ENCODE measurements at places on chromosomes 16 and 17. TPM values are rescaled to one million over a fixed set of nuclear protein-coding genes. Genes with fewer than 3 reads are reported as not detected.

Gene ENPP7
- not detected for total RNA-seq

Gene CBX2
- total RNA-seq: 95.4 TPM

Gene DPEP1
- 0.41 TPM for total RNA-seq

Gene CES1
- 0.58 TPM for total RNA-seq

Gene CCL3
- not detected for total RNA-seq

Gene PPY
- total RNA-seq: not detected

Gene CPHXL2
- total RNA-seq: not detected

Gene HOXB5
- 2.3 TPM for total RNA-seq

GRCh38 chr17:82816358-82816757, 23.5 kb downstream of the ZNF750 start:
- no peaks in the 10 kb centered on the region for H3K4me1 ChIP-seq
- no peak overlapping the region for H3K4me3 ChIP-seq
- peaks cover 42% of the 10 kb centered on the region for H3K36me3 ChIP-seq
- no peak for DNase-seq

DNA sequence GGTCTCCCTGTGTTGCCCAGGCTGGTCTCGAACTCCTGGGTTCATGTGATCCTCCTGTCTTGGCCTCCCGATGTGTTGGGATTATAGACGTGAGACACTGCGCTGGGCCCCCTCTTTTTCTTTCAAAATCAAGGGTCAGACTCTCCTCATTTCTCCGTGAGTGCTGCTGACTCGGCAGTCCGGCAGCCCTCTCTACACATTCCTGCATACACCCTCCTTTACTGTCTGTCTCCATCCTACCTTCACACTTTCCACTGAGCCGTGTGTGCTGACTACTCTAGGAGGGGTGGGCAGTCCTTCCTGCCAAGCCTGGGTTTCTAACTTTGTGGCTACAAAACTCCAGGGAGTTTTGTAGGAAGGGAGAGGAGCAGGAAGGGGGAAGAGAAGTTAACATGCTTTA, 195.2 kb downstream of the PARN start:
- no peak overlapping the region for H3K4me3 ChIP-seq
- H3K36me3 ChIP-seq: peaks cover 11% of the 10 kb centered on the region
- H3K27me3 ChIP-seq: no peaks in the 10 kb centered on the region
- peak overlapping the region; percentile 78 for H3K27ac ChIP-seq

- H3K27me3 ChIP-seq: peaks cover 22% of the 10 kb centered on the region
- H3K36me3 ChIP-seq: no peaks in the 10 kb centered on the region
- peaks cover 9% of the 10 kb centered on the region for H3K4me1 ChIP-seq
- no peak for DNase-seq
- H3K27ac ChIP-seq: no peak overlapping the region
- no peak overlapping the region for H3K4me3 ChIP-seq
Measured at GRCh38 chr17:42167807-42168206, 13.0 kb upstream of the RAB5C start.

DNA sequence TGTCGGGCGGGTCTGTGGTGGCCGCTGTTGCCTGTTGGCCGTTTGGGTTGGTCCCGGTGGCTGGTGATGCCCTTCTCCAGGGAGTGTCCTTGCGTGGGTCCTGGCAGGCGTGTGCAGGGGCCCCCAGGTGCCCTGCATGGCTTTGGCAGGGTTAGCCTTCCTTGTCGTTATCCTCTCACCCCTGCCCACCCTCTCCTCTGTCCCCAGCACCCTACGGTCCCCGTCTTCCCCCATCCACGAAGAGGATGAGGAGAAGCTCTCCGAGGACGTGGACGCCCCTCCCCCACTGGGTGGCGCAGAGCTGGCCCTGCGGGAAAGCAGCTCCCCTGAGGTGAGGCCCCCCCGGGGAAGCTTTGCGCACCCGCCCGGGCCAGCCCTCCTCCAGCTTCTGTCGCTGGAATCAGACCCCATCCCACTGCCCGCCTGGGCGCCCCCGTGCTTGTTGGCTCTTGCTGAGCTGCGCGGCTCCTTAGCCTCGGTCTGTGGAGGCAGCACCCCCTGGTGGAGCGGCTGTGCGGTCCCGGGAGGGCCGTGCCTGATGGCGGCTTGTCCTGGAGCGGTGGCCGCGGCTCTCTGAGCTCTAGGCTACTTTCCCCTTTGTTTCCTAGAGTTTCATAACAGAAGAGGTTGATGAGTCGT, 10.6 kb upstream of the NUDT16L1 start:
- H3K27me3 ChIP-seq: no peaks in the 10 kb centered on the region
- H3K36me3 ChIP-seq: no peaks in the 10 kb centered on the region
- no peak overlapping the region for H3K27ac ChIP-seq
- DNase-seq: peak; percentile 48
- H3K4me1 ChIP-seq: no peaks in the 10 kb centered on the region
- H3K4me3 ChIP-seq: no peak overlapping the region

- H3K27me3 ChIP-seq: no peaks in the 10 kb centered on the region
- peaks cover 3% of the 10 kb centered on the region for H3K4me1 ChIP-seq
- no peak overlapping the region for H3K27ac ChIP-seq
Measured at GRCh38 chr17:51083981-51084380, 36.7 kb downstream of the SPAG9 start.

- H3K27ac ChIP-seq: no peak overlapping the region
- H3K27me3 ChIP-seq: peaks cover 79% of the 10 kb centered on the region
- H3K4me1 ChIP-seq: peaks cover 14% of the 10 kb centered on the region
- no peaks in the 10 kb centered on the region for H3K36me3 ChIP-seq
- DNase-seq: no peak
Measured at GRCh38 chr17:2854143-2855055, 58.2 kb downstream of the RAP1GAP2 start.

DNA sequence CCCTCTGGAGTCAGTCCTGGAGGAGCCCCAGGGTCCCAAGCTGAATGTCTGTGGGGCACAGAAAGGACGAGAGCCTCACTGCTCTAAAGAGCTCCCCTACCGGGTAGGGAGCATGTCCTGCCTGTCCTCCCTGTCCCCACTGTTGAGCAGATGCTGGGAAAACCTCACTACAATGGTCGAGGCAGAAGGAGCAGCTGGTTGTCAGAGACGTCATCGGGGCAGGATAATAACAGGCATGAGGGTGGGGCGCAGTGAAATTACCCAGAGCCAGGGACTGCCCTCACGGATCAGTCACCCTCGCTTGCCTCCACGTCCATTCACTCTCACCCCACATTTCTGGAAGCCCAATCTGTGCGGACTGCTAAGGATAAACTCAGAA, 538 bp downstream of the TM4SF5 start:
- no peaks in the 10 kb centered on the region for H3K36me3 ChIP-seq
- DNase-seq: no peak
- H3K4me3 ChIP-seq: no peak overlapping the region
- H3K27ac ChIP-seq: no peak overlapping the region

GRCh38 chr17:41627316-41628072, 3.1 kb upstream of the KRT17 start:
- no peaks in the 10 kb centered on the region for H3K4me1 ChIP-seq
- DNase-seq: no peak
- no peaks in the 10 kb centered on the region for H3K36me3 ChIP-seq
- no peaks in the 10 kb centered on the region for H3K27me3 ChIP-seq
- peak overlapping the region; percentile 76 for H3K27ac ChIP-seq
- no peak overlapping the region for H3K4me3 ChIP-seq

- H3K4me3 ChIP-seq: no peak overlapping the region
- H3K27me3 ChIP-seq: no peaks in the 10 kb centered on the region
- DNase-seq: no peak
- peaks cover 5% of the 10 kb centered on the region for H3K4me1 ChIP-seq
- H3K36me3 ChIP-seq: peaks cover 20% of the 10 kb centered on the region
Measured at GRCh38 chr17:28616281-28616680, 2.3 kb upstream of the RSKR start.

GRCh38 chr16:86942151-86943051, 364.1 kb downstream of the FOXL1 start:
- H3K36me3 ChIP-seq: peaks cover 4% of the 10 kb centered on the region
- H3K4me3 ChIP-seq: no peak overlapping the region
- H3K27ac ChIP-seq: peak overlapping the region; percentile 7
- H3K27me3 ChIP-seq: no peaks in the 10 kb centered on the region
- DNase-seq: no peak

GRCh38 chr17:70901870-70902269, 732.5 kb downstream of the KCNJ2 start:
- H3K4me1 ChIP-seq: peaks cover 29% of the 10 kb centered on the region
- no peak overlapping the region for H3K27ac ChIP-seq
- peaks cover 20% of the 10 kb centered on the region for H3K36me3 ChIP-seq

DNA sequence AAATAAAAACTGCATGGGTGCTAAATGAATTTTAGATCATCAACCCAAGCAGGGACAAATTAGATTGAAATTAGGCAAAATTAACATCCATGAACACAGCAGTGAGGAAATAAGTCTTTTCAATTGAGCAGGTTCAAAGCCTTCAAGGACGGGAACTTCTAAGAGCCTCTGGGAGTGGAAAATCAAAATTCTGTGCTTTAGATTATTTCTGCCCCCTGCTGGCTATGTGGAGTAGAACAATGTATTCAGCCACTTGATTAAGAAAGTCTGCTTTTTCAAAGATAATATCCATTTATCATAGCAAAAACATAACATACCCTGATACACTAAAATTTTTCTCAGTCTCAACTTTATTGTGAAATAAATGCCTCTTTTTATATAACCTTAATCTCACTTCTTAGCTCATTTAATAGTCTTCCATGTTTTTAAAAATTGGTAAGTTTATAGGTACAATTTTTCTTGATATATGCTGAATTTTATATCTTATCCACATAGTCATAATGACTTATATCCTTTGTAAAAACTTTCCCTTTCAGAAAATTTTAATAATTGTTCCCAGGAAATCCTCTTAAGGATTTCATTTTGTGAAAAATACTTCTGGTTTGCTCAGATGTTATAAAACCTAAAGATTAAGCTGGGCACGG, 28.1 kb upstream of the NOL11 start:
- H3K4me1 ChIP-seq: peaks cover 4% of the 10 kb centered on the region
- H3K27ac ChIP-seq: no peak overlapping the region
- H3K27me3 ChIP-seq: no peaks in the 10 kb centered on the region
- peak; percentile 62 for DNase-seq
- peaks cover 2% of the 10 kb centered on the region for H3K36me3 ChIP-seq

DNA sequence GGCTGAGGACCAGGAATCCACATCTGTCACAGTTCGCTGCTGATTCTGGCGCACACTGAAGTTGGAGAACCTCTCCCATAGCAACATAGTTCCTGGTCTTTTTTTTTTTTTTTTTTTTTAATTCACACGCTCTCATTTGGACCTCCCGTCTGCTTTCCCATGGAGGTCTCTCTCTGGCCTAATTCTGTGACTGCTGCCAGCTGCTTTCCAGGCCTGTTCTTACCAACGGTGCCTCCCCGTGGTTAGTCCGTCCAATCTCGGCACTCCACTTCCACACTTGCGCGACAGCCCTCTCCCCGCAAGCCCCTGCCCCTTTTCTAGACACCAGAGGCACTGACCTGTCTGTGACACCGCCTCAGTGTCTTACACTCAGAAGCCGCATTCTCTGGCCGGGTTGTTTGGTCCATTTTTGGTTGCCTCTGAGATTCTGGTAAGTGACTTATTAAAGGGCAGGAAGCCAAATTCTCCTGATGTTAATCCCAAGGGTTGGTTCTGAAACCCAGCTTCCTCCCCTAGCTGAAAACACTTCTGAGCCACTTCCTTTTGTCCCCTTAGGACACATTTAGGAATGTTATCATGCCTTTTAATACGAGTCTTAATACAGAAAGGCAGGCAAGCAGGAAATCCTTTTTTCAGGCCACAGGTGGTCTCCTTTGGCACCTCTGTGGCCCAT, 1.1 kb upstream of the AKTIP start:
- peak overlapping the region; percentile 97 for H3K4me3 ChIP-seq
- H3K36me3 ChIP-seq: no peaks in the 10 kb centered on the region
- H3K27ac ChIP-seq: peak overlapping the region; percentile 94
- H3K4me1 ChIP-seq: peaks cover 35% of the 10 kb centered on the region
- DNase-seq: peak; percentile 14

- peak overlapping the region; percentile 97 for H3K27ac ChIP-seq
- H3K4me3 ChIP-seq: peak overlapping the region; percentile 100
- H3K36me3 ChIP-seq: peaks cover 22% of the 10 kb centered on the region
- no peaks in the 10 kb centered on the region for H3K27me3 ChIP-seq
- peaks cover 16% of the 10 kb centered on the region for H3K4me1 ChIP-seq
Measured at GRCh38 chr16:3444032-3444388, 530 bp downstream of the NAA60 start.

- no peaks in the 10 kb centered on the region for H3K36me3 ChIP-seq
- no peak for DNase-seq
- H3K27me3 ChIP-seq: peaks cover 68% of the 10 kb centered on the region
- no peaks in the 10 kb centered on the region for H3K4me1 ChIP-seq
- H3K4me3 ChIP-seq: no peak overlapping the region
Measured at GRCh38 chr16:20302389-20302788, 24.9 kb downstream of the GP2 start.

DNA sequence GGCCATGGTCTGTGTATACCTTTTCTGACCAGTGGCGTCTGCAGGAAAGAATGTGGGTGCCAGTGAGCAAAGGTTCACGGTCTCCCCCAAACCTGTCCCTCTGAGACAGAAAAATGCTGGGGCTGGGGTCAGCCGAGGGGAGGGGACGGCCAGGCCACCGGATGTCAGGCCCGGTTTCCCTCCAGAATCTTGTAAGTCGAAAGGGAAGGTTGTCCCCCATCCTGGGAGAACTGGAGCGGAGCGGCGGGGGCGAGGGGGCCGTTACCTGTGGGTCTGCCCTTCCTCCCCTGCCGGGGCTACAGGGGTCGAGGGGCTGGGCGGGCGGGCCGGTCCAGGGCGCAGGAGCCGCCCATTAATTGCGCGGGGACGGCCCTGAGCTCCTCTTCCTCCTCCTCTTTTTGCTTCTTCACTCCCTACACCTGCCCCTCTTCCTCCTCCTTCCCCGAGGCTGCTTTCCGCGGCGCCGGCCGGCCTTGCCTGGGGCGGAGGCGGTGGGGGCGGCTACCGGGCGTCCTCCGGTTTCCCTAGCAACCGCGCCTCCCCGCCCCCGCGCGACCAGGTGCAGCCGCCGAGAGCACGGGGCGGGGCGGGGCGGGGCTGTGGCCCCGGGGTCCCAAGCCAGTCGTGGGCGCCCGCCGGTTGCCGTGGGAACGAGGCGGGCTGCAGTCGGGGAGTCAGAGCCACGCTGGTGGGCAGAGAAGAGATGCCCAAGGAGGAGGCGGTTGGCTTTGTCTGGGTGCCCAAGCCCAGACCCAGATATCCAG, at the start of gene MARCHF10:
MARCHF10 (minus strand) TSS at position 503 of the 764 bp plus-strand sequence. CDS start 6,579 bp downstream, outside the sequence.
- no peak within 1 kb of the TSS for H3K27ac ChIP-seq
- peaks cover 4% of the 10 kb centered on the region for H3K27me3 ChIP-seq
- DNase-seq: no peak
- peak within 1 kb of the TSS; percentile 65 for H3K4me3 ChIP-seq

- peak; percentile 28 for DNase-seq
- H3K4me1 ChIP-seq: peaks cover 35% of the 10 kb centered on the region
- no peak overlapping the region for H3K27ac ChIP-seq
- H3K36me3 ChIP-seq: no peaks in the 10 kb centered on the region
Measured at GRCh38 chr17:1907909-1908698, 78.3 kb downstream of the RPA1 start.

- H3K4me3 ChIP-seq: no peak overlapping the region
- no peak overlapping the region for H3K27ac ChIP-seq
- no peaks in the 10 kb centered on the region for H3K36me3 ChIP-seq
- DNase-seq: no peak
- H3K4me1 ChIP-seq: no peaks in the 10 kb centered on the region
Measured at GRCh38 chr17:83061586-83061985, 17.8 kb upstream of the METRNL start.
